NCI-H524 (cell line): ENCODE measurements at places on chromosomes 2 and 18.

DNA sequence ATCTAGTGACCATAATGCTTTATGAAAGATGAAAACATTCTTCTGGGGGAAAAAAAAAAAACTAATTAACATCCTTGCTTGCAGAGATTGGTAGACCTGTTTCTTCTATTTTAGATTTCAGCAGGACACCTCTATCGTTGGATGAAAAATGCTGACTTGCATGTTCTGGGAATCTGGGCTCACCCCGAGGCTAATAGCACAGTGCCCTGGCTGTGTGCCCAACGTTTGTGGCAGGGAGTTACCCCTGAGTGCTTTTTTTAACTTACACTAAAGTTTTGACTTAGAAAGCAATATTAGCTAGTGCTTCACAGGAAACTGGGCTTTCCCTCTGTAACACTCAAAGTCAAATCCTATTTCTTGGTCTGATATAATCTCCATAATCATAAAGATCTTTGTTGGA is 233.2 kb downstream of the SLC8A1 start:
- DNase-seq = no peak

- DNase-seq = no peak
These were observed 198.3 kb downstream of the LDLRAD4 start for GRCh38 chr18:13416848-13417247.

DNA sequence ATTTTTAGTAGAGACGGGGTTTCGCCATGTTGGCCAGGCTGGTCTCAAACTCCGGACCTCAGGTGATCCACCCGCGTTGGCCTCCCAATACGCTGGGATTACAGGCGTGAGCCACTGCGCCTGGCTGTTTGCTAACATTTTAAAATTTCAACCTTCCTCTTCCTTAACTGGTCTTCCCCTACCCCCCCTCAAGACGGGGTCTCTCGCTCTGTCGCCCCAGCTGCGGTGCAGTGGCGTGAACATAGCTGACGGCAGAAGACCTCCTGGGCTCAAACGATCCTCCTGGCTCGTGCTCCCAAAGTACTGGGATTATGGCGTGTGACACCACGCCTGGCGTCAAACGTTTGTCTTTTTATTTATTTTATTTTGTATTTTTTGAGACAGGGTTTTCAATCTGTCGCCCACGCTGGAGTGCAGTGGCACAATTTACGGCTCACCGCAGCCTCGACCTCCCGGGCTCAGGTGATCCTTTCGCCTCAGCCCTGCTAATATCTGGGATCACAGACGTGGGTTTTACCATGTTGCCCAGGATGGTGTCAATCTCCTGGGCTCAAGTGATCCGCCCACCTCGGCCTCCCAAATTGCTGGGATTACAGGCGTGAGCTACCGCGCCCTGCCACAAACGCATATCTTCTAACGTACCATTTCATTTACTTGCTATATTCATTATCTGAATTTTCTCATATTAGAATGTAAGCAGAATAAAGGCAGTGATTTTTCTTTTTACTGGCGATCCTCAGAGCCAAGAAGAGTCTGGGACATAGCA is 984 bp upstream of the MSH2 start:
- no peak for DNase-seq

- DNase-seq = no peak
These were observed 247.6 kb upstream of the THSD7B start for GRCh38 chr2:136517716-136518115.

GRCh38 chr2:88451811-88452564 is 505 bp downstream of the FOXI3 start:
- no peak for DNase-seq

DNA sequence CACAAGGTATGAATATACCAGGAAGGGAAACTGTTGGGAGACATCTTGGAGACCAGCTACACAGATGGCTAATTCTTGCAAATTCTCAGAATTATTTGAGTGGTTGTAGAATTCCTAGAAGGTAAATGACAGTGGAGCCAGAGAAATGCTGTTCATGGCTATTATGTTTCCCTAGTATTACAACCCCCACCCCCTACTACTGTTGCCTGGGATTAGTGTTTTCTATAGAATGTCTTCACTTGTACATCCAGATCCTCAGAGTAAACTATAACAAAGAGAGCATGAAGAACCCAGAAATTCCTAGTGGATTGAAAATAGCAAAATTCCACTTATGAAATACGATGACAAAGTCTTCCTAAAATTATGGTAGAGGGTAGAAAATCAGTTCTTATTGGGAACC is 15.3 kb downstream of the LGALSL start:
- DNase-seq = no peak

GRCh38 chr2:236689393-236689700 is 119.7 kb downstream of the ACKR3 start:
- no peak for DNase-seq

DNA sequence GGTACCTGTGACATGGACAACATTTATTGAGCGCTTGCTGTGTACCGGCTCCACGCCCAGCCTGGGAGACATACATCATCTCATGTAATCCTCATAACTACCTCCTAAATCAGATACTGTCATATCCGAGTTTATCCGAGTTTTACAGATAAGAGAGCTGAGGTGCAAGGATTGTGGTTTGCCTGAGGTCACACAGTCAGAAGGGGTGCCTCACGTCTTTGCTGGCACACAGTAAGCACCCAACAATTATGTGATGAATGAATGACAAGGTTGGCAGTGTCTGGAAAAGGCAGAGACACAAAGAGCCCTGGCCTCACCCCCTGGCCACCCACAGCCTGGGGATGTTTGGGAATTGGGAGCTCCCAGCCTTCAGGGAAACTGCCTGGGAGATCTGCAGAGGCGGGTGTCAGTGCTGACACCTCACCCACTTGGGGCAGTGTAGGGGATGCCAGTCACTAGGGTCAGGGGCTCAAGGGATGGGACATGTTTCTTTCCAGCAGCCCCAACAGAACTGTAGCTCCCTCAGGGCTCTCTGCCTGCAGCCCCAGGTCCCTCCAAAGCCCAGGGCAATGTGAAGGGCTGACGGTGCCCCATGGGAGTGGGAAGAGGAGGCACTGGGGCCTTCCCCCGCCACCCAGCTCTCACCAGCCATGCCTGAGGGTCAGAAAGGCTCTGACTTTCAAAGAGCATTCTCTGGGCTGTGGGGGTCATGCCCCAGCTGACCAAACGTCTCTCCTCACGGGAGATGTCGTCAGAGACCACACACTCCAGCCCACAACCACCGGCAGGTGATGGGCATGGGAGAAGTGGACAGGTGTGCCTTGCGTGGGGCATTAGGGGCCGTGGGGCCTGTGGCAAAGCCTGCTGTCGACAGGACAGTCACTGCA is 157.5 kb downstream of the ZFP36L2 start:
- no peak for DNase-seq
